ENCODE measurements at places on chromosomes 12 and 14. TPM values are rescaled to one million over a fixed set of nuclear protein-coding genes. Genes with fewer than 3 reads are reported as not detected.

FGD4 gene
- total RNA-seq: 0.18 TPM

MSI1 gene
- total RNA-seq: 0.16 TPM

DNA sequence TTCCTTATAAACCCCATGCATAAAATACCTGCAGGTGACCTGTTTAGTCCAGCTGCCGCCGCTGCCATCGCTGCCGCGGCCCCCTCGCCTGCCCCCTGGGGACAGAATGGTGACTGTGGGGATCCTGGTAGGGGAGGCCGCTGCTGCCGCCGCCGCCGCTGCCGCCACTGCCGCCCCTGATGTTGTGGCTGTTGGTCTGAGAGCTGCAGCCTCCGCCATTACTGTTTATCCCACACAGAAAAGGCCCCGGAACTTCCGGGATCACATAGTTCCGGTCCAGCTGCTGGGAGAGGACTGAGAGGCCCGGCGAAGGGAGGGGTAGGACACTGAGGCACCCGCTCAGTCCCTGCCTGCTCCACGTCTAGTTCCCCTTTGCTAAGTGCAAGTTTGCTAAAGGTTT, 244.9 kb downstream of the C12orf50 start:
- no peak for DNase-seq

DNA sequence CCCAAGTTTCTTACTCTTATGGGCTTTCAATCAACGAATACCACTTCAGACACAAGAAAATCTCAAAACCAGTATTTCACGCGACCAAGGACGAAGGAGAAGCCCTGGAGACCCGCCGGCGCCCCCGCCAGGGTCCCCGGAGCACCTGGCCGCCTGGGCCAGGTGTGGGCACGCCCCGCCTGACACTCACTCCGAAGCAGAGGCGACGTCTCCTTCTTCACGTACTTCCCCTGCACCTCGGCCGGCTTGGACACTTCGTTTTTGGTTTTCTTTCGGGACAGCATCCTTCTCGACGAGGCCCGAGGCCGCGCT, 466 bp downstream of the SAV1 start:
- DNase-seq: no peak

GRCh38 chr12:106205208-106206069, 42.4 kb downstream of the CKAP4 start:
- DNase-seq: no peak

PCNX1 gene
- total RNA-seq: 34.3 TPM

GRCh38 chr12:62910549-62911169, 24.3 kb downstream of the PPM1H start:
- no peak for DNase-seq

MARK3 gene
- total RNA-seq: 51.9 TPM

TEX52 gene
- total RNA-seq: not detected

- DNase-seq: no peak
These were observed 29.3 kb upstream of the EIF5 start for GRCh38 chr14:103304706-103305105.

DNA sequence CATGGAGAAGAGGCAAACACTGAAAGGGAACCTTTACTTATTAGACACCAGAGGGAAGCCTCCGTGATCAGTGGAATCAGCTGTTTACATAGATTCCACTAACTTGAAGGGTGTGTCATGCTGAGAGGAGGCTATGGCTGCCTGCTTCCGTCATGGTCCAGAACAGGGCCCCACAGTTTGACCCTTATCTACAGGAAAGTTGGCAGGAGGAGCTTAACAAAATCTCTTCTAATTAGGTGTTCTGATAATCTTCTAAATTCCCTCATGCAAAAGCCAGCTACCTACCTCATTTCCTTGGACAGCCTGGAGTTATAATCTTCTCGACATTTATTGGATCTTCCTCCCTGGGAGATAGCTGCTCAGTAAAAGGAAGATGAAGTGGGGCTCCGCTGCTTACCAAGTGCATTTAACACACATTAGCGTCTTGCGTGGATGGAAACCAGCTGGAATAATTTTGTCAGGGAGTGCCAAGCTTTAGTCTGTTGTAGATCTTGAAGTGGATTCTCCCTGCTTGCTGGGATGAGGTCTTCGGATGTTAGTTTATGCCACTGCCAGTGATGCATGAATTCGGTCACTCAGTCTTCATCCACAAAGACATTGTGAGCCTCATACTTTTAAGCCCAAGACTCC, 171.0 kb downstream of the PAH start:
- DNase-seq: no peak

GRCh38 chr12:19482551-19483109, 43.3 kb downstream of the AEBP2 start:
- DNase-seq: peak; percentile 84

LMO3 gene
- 1.6 TPM for total RNA-seq

DNA sequence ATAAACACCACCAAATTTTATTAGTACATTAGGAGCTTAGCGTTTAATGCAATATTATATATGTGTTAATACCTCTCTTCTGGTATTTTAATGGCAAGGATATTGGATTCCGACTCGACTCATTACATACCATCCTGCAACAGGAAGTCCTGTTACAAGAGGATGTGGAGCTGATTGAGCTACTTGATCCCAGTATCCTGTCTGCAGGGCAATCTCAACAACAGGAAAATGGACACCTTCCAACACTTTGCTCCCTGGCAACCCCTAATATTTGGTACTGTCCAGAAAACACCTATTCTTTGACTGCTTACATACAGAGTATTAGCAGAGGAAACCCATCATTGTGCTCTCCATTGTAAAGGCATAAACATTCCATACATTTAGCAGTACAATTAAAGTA, 45.2 kb downstream of the VEZT start:
- no peak for DNase-seq

DNA sequence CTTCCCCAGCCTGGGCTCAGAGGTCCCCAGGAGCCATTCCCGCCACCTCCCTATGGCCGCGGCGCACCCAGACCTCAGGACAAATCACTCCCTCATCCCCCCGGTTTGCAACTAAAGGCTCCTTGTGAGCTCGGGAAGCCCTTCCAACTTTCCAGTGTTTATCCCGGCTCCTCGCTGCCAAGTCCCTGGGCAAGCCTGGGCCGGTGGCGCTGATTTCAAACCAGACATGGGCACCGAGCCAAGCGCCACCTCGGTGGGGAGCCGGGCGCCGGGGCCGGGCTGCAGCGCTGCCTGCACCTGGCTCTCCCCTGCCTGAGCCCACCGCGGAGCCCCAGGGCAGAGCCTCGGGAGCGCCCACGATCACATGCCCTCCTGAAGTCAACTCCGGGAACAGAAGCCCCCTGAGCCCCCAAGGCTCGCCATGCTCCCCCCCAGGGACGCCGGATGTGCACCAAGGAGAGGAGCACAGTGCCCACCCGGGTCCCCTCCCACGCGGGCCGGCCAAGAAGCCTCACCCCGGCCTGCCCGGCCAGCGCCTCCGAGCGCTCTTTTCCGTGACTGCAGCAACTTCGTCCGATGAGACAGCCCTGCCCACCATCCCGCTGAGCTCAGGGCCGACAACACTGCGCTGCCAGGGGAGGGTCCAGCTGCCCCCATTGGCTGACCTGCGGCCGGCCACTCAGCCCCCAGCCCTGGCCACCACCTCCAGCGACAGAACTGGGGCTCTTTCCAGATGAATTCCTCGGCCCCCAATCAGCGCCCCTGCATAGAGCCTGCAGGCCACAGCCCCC, 50.0 kb downstream of the NCOR2 start:
- no peak for DNase-seq

TAS2R19 gene
- 2.7 TPM for total RNA-seq

DNA sequence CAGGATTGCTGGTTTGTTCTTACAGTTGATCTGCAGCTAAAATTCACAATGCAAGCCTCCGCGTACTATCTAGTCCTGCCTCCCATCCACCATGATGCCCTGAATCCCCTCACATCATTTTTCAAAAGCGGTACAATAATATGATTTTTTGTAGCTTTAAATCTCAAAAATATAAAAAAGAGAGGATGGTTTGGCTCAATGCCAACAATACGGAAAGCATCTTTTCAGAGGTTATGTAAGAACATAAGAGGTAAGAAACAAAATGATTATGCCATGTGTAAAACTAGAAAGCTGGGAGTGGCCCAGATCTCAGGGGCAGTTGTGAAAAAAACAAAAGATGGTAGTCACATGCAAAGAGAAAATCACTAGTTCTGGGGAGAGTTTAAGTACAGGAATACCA, 24.0 kb upstream of the ZDHHC17 start:
- DNase-seq: no peak

HAL gene
- 0.11 TPM for total RNA-seq

- DNase-seq: no peak
These were observed 20.7 kb downstream of the FAIM2 start for GRCh38 chr12:49882851-49883464.

GRCh38 chr12:25806271-25806670, 152.2 kb upstream of the RASSF8 start:
- DNase-seq: no peak

- DNase-seq: no peak
These were observed 375.3 kb downstream of the C12orf75 start for GRCh38 chr12:105705765-105706164.

DNA sequence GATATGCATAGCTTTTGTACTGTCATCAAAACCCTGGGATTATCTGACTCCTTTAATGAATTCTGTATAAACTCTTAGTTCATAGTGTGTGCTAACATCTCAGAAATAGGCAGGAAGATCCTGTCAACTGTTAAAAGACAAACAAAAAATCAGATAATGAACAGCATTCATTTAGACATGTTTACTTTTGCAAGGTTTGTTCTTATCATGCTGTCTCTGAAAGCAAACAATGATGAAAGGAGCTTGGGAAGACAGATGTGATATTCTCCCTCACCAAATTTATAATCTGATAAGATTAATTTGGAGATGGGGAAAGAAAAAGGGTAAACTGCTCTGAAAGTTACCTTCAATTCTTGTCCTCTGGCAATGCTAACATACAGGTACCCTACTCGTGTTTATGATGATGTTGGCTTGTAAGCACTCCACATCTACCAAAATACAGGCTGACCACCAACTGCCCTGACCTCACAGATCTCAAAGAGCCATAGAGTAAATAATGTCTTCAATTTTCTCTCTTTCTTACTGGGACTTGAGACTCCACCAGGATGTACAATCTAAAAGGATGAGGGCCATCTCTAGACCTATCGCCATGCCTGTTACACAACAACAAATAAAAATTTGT, 233.8 kb downstream of the SSPN start:
- DNase-seq: no peak

OR6C2 gene
- total RNA-seq: not detected

DNA sequence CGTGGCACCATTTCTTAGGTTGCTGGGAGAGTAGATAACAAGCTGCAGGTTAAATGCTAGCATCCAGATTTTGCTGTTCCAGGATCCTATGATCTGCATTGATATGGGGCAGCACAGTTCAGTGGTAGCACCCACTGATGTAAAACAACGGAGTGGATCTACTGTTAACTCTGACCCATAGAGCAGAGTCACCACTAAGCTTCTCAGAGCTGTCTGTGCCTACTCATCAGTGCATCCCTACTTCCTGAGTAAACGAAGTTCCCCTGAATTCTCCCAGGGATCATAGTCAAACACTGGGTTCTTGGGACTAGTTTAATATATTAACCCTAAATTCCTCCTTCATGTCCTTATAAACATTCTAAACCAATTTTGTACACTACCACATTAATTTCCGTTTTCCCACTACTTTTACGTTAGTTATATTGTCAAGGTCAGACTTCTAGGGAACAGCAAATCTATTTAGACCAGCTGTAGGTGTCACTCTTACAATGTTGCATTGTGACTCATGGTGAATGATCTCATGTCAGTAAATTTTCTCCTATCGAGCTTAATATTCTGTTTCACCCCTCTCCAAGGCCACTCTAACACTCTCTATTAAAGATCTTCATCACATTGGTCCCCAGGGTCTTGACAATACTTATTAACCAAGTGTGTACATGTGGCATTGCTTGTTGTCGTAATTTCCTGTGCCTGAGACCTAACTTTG, 10.3 kb downstream of the RERGL start:
- DNase-seq: no peak

ZDHHC22 gene
- total RNA-seq: not detected

DNA sequence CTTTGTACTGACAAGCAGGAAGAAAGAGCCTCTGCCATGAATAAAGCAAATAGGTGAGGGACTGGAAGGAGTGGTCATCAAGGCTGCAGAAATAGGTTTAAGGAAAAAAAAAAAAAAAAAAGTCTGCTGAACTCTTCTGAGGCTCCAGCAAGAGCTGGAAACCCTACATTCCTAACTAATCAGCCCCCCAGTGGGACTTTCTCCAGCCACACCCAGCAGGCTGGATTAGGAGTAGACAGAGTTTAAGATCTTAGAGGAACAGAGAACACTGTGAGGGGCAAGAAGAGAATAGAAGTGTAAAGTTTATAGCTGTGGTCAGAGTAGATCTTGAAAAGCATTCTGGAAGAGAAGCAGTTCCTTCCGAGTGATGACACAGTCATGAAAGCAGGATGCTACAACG, 66.4 kb downstream of the ATXN2 start:
- no peak for DNase-seq

DNA sequence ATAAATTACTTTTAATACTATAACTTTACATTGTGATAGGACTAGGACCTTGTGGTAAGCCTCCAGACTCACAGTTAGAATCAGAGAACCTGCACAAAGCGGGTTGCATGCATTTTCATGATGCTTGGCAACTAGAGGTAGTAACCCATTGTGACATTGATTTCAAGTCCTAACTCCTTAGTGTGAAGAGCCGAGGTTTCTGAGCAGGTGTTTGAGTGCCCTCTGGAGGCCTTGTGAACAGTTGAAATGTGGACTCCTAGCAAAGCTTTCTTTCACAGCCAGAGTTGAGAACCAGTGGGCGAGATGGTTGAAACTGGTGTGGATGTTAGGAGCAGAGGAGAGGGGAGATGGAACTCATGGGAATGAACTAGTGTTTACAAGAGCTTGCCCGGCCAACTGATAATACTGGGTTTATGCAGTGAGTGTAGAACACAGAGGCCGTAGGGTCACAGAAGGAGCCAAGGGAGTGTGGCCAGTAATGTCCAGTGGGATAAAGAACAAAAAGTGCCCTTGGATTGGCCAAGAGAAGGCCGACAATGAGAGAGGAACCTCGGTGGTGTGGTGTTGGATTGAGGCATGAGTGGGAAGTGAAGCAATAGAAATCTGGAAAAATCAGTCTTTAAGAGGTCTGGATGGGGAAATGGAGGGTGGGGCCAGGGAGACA, 10.9 kb downstream of the ZNF664 start:
- no peak for DNase-seq

DNA sequence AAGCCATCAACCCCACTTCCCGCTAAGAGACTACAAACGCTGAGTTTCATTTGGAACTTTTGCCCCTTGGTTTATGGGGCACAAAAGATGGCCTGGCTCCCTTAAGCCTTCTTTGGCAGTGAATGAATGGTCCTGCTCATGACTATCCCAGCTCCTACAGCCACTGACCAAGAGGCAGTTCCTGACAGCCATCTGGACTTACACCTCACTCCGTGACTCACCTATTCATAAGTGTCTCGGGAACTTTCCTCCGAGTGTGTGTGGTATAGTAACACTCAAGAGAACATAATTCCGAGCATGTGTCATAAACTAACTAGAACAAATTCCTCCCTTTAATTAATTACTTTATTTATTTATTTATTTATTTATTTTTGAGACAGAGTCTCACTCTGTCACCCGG, 51.9 kb upstream of the NUDT4 start:
- no peak for DNase-seq
